ENCODE measurements at places on chromosomes 12 and 14.

DNA sequence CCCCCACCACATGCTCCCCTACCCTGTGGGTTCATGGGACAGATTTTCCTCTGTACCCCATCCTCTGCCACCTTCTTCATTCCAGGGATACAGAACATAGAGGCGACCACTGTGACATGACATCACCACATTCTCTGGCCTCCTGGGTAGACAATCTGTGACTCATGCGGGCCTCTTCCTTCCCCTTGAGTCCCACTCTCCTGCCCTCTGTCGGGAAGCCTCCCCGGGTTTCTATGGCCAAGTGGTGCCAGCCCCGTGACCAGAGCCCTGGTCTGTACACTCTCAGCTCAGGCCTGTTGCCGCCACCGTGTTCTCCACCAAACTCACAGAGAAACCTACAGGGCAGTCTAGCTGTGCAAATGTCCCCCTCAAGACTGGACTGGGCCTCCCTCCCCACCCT, 8.0 kb downstream of the CLMN start:
- no peak for DNase-seq

- peak; percentile 50 for DNase-seq
These were observed 35.1 kb downstream of the TMBIM6 start for GRCh38 chr12:49776413-49776812.

DNA sequence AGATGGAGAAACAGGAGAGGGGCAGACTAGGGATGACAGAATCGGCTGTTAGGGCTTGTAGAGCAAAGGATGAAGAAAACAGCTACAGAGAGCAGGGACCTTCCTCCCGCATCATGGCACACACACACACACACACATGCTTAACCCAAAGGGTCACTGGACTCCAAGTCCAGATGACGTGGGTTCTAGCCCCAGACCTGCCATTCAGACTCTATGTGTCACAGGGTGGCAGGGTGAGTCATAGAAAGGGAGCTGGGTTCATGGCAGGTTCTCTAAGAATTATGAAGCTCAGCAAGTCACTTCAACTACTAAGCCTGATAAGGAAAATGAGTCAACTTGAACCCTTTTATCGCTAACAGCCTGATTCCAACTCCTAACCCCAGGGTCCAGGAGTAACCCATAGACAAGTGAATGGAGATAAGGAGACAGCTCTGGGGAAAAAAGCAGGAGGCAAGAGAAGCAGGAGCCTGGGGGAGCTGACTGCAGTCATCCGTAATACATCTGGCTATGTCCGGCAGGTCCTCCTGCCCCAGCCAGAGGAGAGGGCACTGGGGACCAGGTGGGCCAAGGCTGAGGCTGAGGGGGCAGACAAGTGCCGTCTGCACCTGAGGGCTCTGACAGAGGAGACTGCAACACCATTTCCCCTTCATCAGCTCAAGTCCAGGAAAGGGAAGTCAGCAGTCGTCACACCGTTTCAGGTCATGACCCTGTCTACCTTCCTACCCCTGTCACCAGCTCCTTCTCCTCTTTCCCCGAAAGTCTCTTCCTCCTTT, 3.6 kb upstream of the TNFRSF1A start:
- peak; percentile 85 for DNase-seq

DNA sequence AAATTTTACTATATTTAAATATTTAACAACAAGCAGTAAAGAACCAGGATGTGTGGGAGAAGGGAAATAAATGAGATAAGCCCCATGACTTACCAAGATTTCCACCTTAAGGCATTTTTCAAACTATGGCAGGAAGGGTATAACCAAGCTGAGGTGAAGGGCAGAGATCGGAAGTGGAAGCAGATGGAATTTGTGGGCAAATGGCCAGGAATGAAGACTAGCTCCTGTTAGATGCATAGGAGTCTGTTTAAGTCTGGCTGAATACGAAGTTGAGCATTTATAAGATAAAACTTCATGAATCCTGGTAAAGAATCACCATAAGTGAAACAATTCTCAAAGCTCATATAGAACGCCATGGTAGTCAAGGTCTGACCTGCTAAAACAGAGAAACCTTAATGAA, 163.5 kb downstream of the DIO2 start:
- DNase-seq: no peak

DNA sequence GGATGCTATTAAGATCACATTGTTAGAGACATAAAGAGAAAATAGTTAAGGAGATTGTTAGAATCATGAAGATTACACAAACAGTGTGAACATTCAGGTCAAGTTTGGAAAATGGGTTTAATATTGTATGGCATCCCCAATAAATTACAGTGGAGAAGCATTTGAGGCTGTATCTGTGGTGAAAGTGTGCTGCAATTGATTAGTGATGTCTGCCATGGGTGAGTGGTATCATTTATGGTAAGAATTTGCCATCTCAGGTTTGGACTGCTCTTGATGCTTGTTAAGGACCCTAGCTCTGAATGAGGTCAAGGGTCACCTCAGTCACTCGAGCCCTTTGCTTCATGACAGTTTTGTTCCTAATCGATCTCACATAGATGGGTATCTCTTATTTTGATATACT, 265.7 kb upstream of the SRRM4 start:
- DNase-seq: no peak

DNA sequence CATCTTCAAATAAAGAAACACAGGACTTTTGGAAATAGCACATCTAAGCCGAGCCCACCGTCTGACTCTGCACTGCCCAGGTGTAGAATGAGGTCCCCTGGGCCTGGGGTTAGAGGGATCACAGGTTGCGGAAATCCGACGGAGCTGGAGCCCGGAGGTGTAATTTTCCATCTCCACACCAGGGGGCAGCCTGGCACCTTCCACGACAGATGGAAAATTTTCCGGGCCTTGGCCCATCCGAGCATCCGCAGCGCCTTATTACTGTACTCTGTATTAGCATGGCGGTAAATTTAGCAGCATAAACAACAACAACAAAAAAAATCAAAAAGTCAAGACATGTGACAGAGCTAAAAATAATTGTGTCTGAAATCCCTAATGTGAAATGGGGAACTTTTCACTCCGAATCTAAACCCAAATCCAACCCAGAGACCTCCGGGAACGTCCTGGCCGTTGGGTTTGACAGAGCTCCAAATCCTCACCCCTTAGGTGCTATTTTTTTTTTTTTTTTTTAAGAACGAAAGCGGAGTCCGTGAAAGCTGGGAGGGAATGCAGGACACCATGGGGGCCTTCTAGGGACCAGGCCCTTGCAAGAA, 93.9 kb downstream of the KSR2 start:
- DNase-seq: peak; percentile 50

DNA sequence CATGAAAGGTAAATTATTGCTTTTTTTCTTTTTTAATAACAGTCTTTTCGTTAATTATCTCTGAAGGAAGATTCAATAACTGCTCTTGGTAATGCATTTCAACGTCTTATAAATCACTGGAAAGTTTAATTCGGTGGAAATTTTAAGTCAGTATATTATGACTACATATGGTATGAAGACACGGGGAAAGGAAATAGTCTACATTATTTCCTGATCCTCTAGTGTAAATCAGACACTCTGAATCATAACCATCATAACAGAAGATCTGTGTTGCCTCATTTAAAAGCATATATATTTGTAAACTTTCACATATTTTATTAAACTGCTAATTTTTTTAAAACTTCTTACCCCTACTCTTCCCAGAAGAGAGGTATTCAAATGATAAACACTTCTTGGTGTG, 53.7 kb downstream of the EFCAB11 start:
- no peak for DNase-seq

- DNase-seq: no peak
These were observed 49.5 kb downstream of the PPP2R5C start for GRCh38 chr14:101810897-101811621.

DNA sequence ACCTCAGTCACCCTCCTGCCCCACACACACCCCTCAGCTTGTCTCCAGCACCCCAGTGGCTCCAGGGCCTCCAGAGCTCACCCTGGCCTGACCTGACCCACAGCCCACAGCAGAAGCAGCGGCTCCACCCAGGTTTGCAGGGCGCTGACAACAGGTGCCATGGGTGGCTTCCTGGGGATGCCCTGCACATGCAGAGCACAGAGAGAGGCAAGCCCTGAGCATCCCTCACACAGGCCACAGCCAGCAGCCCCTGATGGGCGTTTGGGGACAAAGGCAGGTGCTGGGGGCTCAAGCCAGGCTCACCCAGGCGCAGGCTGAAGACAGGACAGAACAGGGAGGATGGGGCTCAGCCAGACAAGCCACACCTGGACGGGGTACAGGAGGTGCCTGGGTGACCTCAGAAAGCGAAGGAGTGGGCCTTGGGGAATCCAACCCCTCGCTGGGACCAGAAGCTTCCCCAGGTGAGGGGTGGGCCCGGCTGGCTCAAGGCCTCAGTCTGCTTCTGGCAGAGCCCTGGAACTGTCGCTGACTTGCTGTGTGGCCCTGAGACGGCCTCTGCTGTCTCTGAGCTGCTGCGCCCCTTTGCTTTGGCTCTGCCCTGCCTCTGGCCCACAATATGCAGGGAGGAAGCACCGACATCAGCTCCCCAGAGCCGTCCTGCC, 10.6 kb downstream of the ARL6IP4 start:
- DNase-seq: no peak

DNA sequence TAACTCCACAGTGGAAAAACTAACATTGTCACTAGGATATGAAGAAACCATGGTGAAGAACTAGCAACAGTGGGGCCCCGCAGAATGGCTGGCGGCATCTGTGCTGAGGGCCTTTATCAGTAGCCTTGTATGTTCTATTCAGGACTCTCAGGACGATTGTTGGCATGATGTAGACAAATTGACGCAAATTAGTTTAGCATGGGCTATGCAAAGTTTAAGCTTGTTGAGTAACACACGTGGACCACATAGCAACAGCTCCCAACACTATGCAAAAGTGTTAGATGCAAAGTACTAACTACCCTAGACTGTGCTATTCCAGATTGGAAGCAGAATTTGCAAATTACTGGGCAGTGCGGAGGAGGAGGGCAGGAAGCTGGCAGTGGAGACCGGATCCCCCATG, 38.2 kb upstream of the TMEM263 start:
- DNase-seq: no peak

GRCh38 chr12:122788387-122788786, 14.0 kb downstream of the CCDC62 start:
- no peak for DNase-seq

DNA sequence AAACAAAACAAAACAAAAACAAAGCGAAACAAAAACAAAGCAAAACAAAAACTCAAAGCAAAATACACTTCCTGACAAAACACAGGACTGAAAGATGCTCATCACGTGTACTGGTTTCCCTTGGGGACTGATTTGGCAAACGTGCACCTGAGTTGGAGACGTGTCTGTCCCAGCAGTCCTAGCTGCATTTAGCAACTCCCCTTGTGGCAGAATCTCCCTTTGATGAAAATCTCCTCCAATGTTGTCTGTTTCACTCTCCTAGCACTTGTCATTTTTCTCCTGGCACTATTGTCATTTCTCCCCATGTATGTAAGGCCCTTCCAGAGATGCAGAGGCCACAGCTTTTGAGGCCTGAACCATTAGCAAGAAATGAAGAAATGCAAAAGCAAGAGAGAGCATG, 6.8 kb upstream of the SLC24A4 start:
- no peak for DNase-seq

DNA sequence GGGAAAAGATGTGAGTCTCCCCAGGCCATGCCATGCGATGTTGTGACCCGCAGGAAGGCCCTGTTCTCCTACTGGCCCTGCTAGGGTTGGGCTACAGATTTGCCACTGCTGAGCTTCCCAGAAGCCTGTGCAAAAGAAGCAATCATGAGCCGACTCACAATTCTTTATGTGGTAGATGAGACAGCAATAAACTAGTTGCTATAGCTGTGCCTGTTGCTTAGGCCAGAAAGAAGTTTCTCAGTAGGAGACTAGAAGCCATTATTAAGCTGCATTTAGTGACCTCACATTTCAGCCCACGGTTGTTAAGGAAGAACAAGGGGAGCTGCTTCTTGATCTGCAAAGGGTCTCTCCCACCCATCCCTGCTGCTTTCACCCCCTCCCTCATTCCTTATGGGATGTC, 239.4 kb upstream of the CRY1 start:
- DNase-seq: no peak

GRCh38 chr12:86137936-86138335, 118.3 kb downstream of the MGAT4C start:
- DNase-seq: peak; percentile 81

- no peak for DNase-seq
These were observed 927.6 kb downstream of the GALC start for GRCh38 chr14:87065366-87065765.

DNA sequence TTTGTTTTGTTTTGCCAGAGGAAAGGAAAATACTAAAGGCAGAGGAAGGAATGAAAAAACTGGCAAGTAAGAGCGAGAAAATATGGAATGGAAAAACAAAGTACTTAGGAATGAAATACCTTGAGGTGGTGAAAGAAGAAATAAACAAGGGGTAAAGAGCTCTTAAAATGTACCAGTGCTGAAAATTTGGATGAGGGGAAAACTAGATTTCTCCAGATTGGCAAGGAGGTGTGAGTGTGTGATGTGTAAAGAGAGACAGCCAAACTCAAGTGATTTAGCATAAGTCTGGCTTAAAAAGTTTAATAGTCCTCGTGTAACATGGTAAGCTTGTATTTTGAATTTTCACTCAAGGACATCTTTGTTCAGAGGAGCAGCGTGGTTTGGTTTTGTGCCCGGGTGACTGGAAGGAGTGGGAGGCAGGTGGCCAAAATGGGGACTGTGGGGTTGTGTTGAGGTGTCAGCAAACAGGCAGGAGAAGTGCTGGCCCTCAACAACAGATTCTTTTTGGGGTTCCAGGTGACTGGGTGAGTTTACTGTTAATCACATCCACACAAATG, 102.7 kb downstream of the DACT1 start:
- DNase-seq: no peak

- no peak for DNase-seq
These were observed 72.2 kb upstream of the PLEKHG3 start for GRCh38 chr14:64632056-64632455.

- DNase-seq: no peak
These were observed 13.5 kb downstream of the CCDC197 start for GRCh38 chr14:94010625-94011024.

DNA sequence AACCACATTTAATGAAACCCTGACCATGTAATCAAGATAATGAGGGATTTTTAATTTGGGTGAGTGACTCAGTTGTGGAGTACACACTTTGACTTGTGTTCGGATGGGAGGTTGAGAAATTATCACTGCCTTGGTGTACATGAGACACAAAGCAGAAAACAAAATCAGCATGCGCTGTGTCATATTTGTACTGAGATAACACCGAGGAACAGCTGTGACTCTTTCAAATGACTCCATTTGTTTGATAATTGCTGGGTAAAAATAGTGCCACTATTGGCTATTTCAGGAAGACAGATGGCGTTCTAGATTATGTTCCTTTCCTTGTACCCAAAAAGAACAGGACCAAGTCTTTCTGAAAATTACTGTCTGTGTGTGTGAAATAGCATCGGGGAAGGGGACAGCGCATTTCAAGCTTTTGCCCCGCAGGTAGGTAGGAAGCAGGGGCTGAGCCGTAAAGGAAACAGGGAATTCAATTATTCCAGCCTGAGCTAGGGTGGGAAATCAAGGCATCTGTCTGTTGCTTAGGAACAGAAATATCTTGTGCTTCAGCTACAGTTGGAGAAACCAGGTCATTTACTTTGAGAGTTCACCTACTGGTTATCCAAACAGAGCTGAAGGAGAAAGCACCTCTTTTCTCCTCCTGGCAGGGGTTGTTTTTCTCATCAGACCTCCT, 114.3 kb downstream of the SNAPC1 start:
- no peak for DNase-seq
